ENCODE measurements at places on chromosomes 6 and 20.

DNA sequence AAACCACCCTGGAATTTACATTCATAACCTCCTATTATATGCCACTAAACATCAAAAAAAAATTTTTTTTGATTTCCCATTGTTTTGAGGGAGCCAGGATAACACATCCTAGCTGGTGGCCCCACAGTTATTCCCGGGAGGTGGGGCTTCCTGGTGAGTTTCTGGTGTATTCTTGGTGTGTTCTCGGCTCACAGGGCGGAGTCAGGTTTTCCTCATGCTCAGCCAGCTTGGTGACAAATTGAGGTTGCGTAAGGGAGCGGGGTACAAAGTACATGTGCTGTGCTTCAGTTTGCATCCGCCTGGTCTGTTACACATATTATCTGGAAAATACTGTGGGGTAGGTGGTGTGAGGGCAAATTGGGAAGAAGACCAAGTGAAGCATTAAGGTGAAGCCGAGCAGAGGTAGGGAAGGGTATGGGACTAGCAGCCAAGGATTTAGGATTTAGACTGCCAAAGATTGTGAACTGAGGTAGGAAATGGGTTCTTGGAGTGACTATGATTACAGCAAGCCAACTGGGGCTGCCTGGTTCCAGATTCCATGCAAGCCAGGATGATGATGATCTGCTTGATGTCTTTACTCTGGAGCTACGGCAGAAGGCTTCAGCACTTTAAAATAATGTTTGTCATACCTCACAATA, 46.2 kb upstream of the EEF1A1 start:
- DNase-seq: no peak

GRCh38 chr6:20811109-20811761, 277.0 kb downstream of the CDKAL1 start:
- peak; percentile 32 for DNase-seq

DNA sequence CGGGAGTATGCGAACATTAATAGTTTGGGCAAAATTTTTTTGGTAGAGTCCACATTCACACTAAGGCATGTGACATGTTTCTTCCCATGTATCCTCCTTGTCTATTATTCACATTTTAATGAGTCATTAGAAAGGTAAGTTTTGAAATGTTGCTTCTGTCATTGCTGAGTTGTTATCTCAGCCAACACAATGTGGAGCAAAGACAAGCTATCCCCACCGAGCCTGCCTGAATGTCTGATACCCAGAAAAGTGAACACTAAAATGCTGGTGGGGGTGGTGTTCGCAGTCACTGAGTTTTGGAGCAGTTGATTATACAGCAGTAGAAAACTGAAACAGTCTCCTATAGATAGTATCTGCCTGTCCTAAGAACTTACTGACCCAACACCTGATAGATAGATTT, 68.3 kb upstream of the ASF1A start:
- no peak for DNase-seq

- DNase-seq: no peak
Observed at GRCh38 chr6:25553502-25553901, 98.5 kb upstream of the SCGN start.

GRCh38 chr6:136614994-136615393, 64.8 kb upstream of the MAP7 start:
- no peak for DNase-seq

DNA sequence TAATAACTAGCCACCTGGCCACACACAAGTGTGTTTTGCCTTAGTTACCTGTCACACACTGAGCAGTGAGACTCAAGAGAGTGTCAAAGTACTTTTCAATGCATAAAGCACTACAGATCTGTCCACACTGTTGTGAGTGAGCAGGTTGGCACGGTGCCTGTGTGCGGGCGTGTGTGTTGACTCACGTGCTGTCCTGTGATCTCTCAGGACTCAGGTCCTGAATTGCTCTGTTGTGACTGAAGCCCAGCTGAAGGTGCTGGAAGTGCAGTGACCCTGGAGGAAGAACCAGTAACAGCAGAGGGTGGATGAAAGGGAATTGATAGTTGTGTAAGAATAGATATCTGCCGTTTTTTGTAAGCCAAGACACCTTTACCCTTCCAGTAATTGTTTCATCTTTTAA, 18.3 kb downstream of the SLC16A10 start:
- no peak for DNase-seq

- DNase-seq: no peak
Observed at GRCh38 chr20:13166011-13166410, 55.1 kb upstream of the ISM1 start.

- DNase-seq: peak; percentile 94
Observed at GRCh38 chr20:362271-363254, 15.7 kb downstream of the NRSN2 start.

DNA sequence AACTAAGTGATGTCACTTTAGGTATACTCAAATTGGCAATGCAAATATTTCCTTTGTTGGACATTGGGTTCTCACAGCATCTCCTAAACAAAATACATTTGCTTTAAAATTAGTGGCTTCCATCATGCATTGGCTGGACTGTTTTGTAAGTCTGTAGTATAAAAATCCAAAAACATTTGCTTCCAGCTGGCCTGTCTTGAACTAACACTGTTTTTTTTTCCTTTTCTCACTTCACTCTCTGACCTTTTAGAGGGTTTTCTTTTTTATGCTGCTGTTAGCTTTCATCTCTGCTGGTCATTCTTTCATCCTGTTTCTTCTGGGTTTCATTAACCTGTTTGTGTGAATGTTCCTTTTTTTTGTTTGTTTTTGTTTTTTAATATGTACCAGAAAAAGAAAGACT, 121.7 kb upstream of the MLIP start:
- no peak for DNase-seq

DNA sequence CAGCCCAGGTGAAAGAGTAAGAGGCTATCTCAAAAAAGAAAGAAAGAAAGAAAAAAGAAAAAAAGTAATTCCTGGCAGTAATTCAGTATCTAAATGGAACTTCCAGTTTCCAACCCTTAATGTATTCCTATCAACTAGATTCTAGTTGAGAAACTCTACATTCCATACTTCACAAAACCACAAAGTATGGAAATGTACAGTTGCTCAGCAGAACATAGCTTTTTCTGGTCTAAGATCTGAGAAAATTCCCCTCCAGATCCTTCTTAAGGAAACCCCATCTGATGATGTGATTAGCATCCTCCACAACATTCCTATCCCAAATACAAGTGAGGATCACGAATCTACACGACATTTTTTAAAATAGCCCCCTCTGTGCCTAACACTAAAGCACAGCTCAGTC, 3.6 kb downstream of the ARMH2 start:
- DNase-seq: no peak

- DNase-seq: no peak
Observed at GRCh38 chr6:118985123-118985830, 50.3 kb upstream of the MCM9 start.

DNA sequence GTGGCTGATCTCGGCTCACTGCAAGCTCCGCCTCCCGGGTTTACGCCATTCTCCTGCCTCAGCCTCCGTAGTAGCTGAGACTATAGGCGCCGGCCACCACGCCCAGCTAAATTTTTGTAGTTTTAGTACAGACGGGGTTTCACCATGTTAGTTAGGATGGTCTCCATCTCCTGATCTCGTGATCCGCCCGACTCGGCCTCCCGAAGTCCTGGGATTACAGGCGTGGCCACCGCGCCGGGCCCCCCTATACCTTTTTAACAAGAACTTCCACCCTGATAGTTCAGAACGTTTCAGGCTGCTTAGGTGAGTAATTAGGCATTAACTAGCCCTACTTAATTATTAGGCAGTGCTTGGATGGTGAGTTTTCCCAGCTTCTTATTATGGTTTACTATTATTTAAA, 552.5 kb downstream of the BCKDHB start:
- no peak for DNase-seq

DNA sequence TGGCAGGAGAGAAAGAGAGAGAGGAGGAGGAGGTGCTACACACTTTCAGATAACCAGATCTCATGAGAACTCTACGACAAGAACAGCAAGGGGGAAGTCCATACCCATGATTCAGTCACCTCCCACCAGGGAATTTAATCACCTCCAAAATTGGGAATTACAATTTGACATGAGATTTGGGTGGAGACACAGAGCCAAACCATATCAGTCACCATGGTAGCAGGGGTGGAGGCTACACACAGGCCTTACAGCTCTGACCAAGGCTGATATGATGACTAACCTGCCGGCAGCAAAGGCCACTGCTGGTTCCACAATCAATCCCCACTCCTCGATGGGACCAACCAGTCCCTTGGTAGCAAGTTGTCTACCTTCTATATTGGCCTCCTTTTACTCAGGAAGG, 13.6 kb upstream of the RBM24 start:
- DNase-seq: no peak

- DNase-seq: no peak
Observed at GRCh38 chr6:121697921-121698320, 262.5 kb downstream of the GJA1 start.

DNA sequence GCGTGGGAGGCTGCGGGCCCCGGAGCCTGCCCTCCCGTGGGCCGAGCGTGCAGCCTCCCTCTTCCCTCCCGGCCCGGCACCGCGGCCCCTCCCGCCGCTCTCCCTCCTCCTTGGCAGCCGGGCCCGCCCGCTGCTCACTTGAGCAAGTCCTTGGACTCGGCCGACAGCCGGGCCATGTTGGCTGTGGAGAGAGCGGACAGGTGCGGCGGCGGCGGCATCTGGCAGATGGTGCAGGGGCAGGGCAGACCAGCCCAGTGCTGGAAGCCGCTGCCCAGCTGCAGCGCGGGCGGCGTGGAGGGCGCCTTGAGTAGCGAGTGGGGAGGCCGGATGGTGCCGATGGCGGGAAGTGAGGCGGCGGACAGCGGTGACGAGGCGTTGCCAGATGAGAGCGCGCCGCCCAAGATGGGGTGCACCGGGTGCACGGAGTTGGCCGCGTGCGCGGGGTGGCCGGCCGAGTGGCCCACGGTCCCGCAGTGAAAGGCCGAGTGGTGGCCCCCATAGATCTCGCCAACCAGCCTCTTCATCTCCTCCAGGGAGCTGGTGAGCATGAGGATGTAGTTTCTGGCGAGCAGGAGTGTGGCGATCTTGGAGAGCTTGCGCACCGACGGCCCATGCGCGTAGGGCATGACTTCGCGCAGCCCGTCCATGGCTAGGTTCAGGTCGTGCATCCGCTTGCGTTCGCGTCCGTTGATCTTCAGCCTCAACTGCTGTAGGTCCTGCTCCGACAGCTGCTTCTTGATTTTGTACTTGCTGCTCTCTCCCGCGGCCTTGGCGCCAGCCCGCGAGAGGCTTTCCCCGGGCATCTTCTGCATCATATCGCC, 766 bp downstream of the OLIG3 start:
- peak; percentile 49 for DNase-seq

DNA sequence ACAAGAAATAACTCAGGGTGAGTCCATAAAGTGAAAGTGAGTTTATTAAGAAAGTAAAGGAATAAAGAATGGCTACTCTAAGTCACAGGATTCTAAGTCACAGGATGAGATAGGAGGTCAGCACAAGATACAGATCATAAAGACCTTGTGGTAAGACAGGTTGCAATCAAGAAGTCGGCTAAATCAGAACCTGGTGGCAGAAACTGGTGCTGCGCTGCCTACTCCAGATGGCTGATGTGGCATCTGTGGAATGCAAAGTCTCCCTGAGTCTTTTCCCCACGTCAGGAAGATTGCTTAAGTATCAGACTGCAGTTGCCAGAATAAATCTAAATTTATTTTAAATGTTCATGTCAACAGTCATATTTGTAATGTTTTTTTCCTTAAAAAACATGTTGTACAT, 10.7 kb upstream of the KCNK15 start:
- no peak for DNase-seq

- no peak for DNase-seq
Observed at GRCh38 chr6:143619824-143620401, 57.9 kb upstream of the PHACTR2 start.

DNA sequence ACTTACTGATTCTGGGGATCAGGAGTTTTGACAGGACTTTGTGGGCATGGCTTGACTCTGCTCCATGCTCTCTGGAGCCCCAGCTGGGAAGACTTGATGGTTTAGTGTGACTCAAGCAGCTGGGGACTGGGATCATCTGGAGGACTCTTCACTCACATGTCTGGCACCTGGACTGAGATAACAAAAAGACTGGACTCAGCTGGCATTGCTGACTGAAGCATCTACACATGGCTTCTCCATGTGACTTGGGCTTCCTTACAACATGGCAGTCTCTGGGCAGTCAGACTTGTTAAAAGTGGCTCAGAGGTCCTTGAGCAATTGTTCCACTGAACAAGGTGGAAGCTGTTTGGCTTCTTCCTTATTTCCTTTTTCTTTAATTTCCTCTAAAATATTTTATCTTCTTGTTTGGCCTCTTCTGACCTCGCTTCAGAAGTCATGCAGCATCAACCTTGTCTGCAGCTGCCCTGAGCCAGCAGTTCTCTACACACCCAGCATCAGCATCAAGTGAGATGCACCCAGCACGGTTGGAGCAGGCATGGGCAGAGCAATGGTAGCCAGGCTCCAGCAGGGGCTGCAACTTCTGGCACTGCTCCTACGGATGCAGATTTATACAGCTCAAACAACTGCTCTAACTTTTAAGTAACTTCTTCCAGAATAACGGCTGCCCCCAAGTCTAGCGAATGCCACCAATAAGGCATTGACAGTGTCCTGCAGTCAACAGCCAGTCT, 5.6 kb upstream of the HM13 start:
- no peak for DNase-seq

GRCh38 chr6:167537816-167538215, 212.9 kb downstream of the TTLL2 start:
- DNase-seq: no peak

- DNase-seq: no peak
Observed at GRCh38 chr20:6835609-6836008, 68.1 kb downstream of the BMP2 start.

DNA sequence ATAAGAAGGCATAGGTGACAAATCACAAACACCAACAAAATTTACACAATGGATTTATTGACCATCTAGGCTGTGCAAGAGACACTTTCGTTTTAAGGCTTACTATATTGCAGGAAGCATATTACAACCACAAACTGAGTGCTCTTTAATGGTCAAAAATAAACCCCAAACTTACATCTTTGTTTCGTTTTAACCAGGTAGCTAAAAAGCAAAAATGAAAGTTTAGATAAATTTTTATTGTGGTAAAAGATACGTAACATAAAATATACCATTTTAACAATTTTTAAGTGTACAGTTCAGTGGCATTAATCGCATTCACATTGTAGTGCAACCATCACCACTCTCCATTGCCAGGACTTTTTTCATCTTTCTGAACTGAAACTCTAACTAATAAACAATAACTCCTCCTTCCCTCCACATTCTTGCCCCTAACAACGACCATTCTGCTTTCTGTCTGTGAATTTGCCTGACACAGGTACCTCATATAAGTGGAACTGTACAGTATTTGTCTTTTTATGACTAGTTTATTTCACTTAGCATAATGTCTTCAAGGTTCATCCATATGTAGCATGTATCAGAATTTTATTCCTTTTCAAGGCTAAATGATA, 32.3 kb upstream of the DUSP22 start:
- DNase-seq: no peak
